ENCODE measurements at places on chromosomes 4 and X.

DNA sequence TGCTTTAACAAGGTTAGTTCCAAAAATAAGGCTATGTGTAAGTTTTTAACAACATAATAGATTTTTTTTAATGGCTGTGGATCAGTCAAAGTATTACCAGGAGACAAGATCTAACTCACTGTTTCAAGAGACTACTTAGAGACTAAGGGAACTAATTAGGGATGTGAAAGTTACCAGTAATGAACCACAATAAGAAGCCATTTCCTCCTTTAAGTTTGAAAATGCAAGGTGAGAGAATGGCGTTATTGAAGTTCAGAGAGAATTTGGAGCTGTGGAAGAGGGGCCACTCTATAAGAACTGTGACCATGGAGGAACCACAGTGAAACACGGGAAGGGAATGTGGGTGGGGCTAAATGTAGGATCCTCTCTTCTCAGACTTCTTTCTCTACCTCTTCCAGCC lies 624.2 kb downstream of the GLUD2 start:
- DNase-seq, result no peak

DNA sequence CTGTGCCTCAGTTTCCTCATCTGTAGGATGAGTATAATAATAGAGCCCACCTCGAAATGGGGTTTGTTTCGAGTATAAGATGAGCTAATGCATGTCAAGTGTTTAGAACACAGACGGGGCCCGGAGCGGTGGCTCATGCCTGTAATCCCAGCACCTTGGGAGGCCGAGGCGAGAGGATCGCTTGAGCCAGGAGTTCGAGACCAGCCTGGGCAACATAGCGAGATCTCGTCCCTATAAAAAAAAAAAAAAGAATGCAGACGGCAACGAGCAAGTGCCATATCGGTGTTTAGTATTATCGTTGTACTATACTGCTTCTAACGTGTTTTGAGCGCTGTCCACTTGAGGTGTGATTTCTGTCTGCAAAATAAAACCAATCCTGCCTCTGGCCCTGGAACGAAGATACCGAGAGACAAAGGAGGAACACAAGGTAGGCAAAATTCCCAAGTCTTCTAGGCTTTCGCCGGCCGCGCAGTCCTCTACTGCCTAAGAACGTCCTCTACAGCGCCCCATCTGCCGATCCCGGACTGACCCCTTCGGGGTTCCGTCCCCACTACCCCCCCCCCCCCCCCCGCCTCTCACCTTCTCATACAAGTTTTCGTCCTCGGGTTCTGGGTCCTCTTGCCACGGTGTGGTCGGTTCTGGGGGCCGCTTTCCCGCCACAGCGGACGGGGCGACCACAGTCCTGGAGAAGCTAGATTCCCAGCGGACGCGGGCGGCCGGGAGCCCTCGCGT lies 442 bp downstream of the NDUFB11 start:
- DNase-seq, result peak; percentile 71

GRCh38 chrX:97200454-97200853 lies 316.7 kb downstream of the RPA4 start:
- no peak for DNase-seq

GRCh38 chr4:76737180-76737579 lies 160.8 kb downstream of the SOWAHB start:
- DNase-seq, result no peak

DNA sequence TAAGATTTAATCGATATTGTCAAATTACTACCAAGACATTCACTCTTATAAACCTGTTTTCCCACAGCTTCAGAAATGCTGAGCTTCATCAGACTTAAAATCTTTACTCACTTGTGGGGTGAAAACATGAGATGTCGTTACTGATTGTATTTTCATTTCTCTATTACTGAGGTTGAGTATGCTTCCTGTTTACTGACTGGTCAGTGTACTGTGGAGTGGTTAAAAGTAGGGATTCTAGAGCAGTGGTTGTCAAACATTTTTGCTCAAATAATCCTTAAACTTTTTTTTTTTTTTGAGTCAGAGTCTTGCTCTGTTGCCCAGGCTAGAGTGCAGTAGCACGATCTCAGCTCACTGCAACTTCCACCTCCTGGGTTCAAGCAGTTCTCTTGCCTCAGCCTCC lies 50.3 kb downstream of the NSUN7 start:
- no peak for DNase-seq

- no peak for DNase-seq
Observed at GRCh38 chr4:158599150-158599549, 72.5 kb downstream of the C4orf46 start.

DNA sequence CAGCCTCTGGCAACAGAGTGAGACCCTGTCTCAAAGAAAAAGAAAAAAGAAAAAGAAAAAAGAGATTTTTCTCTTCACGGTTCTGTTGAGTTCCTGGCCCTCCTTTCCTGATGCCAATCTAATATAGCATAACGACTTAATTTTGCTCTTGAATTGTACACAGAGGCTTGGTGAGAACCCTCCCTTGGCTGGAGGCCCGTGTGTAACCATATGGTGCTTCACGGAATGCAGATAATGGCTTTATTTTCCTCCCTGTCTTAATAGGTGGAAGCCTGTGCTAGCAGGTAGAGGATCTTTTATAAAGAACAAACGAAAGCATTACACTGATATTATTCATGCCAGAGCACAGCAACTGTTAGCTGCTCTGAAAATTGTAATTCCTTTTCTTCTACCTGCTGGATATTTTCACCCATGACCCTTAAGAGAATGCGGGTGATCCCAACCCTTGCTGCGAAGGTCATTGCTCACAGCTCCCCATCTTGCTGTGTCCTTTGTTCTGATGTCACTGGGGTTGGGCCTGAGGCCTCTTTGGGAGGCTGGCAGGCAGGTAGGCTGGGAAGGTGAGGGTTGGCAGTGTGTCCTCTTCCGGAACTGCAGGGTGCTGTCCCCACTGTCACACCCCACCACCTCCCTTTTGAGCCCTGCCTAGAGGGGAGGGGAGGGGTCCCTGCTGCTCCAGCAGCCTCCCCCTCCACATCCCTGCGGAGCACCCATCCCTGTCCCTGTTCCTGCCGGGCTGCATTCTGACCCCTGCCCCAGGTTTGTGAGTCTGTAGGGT lies 83.8 kb upstream of the STOX2 start:
- no peak for DNase-seq

- no peak for DNase-seq
Observed at GRCh38 chr4:185600801-185601434, 65.6 kb upstream of the PDLIM3 start.

- no peak for DNase-seq
Observed at GRCh38 chrX:39550795-39551361, 546.9 kb downstream of the BCOR start.

GRCh38 chrX:34058005-34058404 lies 74.1 kb downstream of the FAM47A start:
- DNase-seq, result no peak

GRCh38 chr4:76214177-76214675 lies 602 bp upstream of the SCARB2 start:
- DNase-seq, result no peak

GRCh38 chr4:39045827-39046221 lies 13.6 kb upstream of the TMEM156 start:
- DNase-seq, result no peak

- no peak for DNase-seq
Observed at GRCh38 chr4:15336410-15337167, 91.2 kb upstream of the C1QTNF7 start.

GRCh38 chr4:40586034-40586433 lies 43.6 kb downstream of the RBM47 start:
- no peak for DNase-seq

DNA sequence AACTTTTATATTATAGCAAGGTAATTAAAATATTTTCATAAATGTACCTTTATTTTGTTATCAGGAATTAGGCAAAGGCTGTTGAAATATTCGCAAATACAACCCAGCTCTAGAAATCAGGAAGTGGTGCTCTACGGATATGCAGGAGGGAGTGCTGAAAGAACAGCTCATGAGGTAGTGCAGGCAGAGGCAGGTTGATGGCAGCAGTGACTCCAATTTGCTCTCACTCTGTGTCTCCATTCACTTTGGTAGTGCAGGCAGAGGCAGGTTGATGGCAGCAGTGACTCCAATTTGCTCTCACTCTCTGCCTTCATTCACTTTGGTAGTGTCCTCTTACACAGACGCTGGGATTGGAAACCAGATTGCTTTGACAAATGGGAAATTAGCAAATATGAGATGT lies 277.9 kb downstream of the TRIML1 start:
- no peak for DNase-seq

- DNase-seq, result peak; percentile 33
Observed at GRCh38 chrX:82127228-82128123, 925.6 kb downstream of the SH3BGRL start.

DNA sequence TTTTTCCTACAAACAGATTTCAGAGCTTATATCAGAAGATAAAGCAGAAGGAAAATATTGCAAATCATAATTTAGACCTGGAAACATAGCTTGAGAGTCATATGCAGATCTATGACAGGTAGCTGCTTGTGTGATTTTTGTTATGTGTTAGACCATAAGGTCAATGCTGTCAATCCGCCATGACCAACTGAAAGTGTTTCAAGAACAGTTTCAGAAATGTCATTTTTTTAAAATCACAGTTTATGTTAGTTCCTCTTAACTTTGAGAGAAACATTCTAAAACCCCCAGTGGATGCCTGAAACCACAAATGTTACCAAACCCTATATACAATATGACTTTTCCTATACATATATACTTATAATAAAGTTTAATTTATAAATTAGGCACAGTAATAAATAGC lies 391.3 kb upstream of the FAM241A start:
- no peak for DNase-seq

- no peak for DNase-seq
Observed at GRCh38 chr4:85555206-85555605, 80.3 kb downstream of the ARHGAP24 start.

GRCh38 chr4:148693913-148694649 lies 251.9 kb upstream of the NR3C2 start:
- DNase-seq, result no peak

- DNase-seq, result no peak
Observed at GRCh38 chr4:147940171-147940570, 208.3 kb downstream of the ARHGAP10 start.

DNA sequence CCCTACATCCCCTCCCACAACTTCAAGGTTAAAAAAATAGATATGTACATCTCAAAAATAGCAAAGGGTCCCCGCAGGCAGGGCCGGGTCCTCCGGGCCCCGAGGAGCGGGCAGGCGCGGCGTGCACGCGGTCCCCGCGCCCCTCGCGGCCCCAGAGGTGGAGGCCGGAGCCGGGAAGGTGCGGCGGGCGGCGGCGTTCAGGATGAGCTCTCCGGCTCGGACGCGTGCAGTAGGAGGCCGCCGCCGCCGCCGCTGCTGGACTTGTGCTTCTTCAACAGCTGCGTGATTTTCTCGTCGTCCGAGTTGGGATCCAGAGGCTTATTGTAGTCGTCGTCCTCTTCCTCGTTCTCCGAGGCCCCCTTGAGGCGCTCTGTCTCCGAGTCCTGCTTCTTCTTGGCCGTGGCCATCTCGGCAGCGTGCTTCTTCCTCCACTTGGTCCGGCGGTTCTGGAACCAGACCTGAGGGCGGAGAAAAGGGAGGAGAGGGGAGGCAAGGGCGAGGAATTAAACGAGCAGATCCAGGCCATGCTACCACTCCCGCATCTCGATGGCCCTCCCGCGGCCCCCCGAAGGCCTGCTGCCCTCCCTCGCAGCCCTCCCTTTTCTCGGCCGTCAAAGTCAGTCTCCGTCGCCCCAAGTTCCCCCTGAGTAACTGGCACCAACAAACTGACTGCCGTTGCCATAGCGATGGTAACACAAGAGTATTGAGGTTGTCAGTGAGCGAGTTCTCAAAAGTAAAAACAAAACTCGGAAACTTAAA lies 5.8 kb downstream of the NKX6-1 start:
- DNase-seq, result no peak

DNA sequence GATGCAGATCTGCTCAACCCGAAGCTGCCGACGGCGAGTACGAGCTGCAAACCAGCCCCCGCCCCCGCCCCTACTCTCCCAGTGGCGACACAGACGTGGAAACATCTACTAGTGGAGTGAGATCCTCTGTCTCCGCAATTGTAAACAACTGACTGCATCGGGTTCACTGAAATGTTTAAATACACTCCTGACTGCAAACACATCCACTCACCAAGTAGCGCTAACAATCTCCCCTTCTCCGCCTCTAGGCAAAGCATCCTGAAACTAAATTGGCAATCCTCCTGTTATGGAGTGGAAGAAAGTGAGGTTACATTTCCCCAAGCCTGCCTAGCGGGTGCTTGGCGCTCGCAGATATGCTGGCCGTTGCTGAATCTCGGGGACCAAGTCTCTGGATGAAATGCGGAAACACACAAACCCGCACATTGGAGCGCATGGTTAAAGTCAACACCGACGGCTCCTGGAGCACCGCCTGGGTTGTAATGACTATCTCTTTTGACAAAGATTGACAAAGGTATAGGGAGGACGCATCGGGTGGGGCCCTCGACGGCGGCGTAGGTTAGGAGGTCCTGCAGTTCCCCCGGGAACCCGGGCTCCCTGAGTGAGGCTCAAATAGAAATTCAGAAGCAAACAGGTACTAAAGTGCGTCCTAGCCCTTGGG lies 117.0 kb upstream of the TEX13C start:
- no peak for DNase-seq

GRCh38 chr4:128718768-128719167 lies 90.7 kb upstream of the JADE1 start:
- DNase-seq, result no peak

- no peak for DNase-seq
Observed at GRCh38 chr4:47933840-47934239, 19.5 kb upstream of the NFXL1 start.

- no peak for DNase-seq
Observed at GRCh38 chr4:119025916-119026661, 109.5 kb upstream of the MYOZ2 start.

GRCh38 chrX:115609621-115610020 lies 48.6 kb downstream of the PLS3 start:
- DNase-seq, result no peak

- no peak for DNase-seq
Observed at GRCh38 chrX:29890004-29890403, 325.4 kb upstream of the MAGEB2 start.

GRCh38 chr4:7279902-7280301 lies 87.6 kb downstream of the SORCS2 start:
- DNase-seq, result no peak

- DNase-seq, result no peak
Observed at GRCh38 chrX:13295841-13296240, 24.0 kb downstream of the ATXN3L start.

DNA sequence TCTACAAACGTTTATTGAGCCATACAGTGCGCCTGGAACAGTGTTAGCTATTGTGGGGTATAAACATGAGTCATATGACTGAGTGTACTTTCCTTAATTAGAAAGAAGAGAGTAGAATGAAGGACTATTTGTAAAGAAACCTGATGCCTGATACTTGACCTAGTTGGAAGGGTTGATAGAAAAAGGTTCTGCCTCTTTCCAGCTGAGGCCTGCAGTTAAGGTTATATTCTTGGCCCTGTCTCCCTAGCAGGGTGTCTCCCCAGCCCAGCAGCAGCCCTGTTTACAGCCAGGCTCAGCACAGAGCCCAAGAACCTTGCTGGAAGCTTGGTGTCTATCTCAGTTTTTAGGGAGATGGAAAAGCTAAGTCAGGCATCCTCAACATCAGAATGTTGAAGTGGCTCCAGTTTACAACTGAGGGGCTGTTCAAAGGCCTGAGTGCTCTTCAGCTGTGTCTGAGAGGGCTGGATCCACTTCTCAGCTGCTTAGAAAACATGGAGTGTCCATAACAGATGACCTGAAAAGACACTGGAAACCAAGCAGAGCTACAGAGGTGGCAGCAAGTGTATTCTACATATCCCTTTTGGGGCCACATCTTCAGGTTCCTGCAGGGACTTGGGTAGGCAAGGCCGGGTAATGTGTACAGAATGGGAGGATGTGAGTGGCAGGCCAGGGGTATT lies 21.6 kb downstream of the NYX start:
- no peak for DNase-seq
